ENCODE measurements at places on chromosomes 4 and X. TPM values are rescaled to one million over a fixed set of nuclear protein-coding genes. Genes with fewer than 3 reads are reported as not detected.

GRCh38 chrX:135944486-135944885 lies 29.3 kb downstream of the MMGT1 start:
- no peak for DNase-seq

- no peak for DNase-seq
Observed at GRCh38 chr4:2858451-2859217, 15.0 kb downstream of the ADD1 start.

DNA sequence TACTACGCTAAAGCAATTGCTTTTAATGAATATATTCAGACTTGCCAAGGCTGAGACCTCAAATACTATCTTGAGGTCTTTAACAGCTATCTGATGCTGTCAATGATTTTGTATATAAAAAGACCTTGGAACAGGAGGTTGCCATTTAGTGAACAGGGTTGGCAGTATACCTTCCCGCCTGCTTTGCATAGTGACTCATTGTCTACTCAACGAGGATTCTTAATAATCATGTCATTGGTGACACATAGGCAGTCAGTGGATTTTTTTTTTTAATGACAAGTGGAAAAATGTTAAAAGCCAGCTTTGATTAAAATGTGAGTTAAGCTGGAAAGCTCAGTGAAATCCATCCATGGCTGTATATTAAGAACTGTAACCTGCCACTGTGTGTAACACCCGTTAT lies 164.0 kb downstream of the ASMT start:
- no peak for DNase-seq

DNA sequence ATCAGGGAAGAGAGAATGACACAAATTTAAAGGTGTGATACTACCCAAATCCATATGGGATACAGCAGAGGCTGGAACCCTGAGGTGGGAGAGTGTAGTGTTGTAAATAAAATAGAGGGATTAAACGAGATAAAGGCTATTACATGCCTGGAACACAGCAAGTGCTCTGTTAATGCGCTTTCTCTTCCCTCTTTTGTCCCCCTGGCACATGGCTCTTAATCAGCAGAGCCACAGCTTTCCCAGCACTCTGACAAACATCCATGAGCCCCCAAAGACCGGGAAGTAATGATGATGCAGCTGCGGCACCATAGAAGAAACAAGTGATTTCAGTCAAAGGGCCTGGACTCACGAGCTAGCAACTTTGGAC lies 85.9 kb downstream of the RASL11B start:
- no peak for DNase-seq

DNA sequence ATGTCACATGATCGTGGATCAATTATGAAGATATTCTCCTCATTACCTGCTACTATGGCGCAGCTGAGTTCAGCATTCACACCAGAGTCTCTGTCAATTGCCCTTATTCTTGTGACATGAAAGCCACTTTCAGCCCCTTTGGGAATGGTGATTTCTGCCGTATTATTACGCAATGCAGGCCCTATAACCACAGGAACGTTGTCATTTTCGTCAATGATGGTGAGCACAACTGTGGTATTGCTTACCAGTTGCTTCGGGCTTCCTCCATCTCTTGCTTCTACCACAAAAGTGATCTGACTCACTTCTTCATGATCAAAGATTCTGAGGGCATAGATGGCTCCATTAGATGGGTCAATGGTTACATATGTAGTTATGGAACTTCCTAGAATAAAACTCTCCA lies 2.1 kb downstream of the PCDH18 start:
- DNase-seq = no peak

- DNase-seq = no peak
Observed at GRCh38 chr4:138205531-138206233, 36.5 kb downstream of the SLC7A11 start.

DNA sequence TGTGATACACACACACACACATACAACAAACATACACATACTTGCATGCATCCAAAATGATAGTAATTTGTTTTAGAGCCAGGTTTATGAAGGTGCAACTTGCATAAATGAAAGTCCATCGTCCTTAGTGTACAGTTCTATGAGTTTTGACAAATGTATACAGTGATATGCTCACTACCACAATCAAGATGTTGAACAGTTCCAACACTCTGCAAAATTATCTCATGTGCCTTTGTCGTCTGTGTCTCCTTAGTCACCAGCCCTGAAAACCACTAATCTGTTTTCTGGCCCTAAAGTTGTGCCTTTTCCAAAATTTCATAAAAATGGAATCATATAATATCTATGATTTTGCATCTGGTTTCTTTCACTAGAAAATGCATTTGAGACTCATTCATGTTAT lies 67.8 kb upstream of the ANXA3 start:
- no peak for DNase-seq

- no peak for DNase-seq
Observed at GRCh38 chr4:19324184-19324583, 927.5 kb upstream of the SLIT2 start.

- no peak for DNase-seq
Observed at GRCh38 chrX:44247468-44247867, 96.0 kb downstream of the EFHC2 start.

- no peak for DNase-seq
Observed at GRCh38 chr4:38177641-38178391, 217.6 kb downstream of the PTTG2 start.

GRCh38 chr4:138789796-138790195 lies 225.8 kb upstream of the NOCT start:
- no peak for DNase-seq

GRCh38 chr4:150206265-150206664 lies 128.0 kb downstream of the DCLK2 start:
- DNase-seq = no peak

- DNase-seq = no peak
Observed at GRCh38 chr4:67320645-67321044, 224.7 kb downstream of the CENPC start.

- no peak for DNase-seq
Observed at GRCh38 chr4:39759569-39759968, 61.6 kb downstream of the UBE2K start.

DNA sequence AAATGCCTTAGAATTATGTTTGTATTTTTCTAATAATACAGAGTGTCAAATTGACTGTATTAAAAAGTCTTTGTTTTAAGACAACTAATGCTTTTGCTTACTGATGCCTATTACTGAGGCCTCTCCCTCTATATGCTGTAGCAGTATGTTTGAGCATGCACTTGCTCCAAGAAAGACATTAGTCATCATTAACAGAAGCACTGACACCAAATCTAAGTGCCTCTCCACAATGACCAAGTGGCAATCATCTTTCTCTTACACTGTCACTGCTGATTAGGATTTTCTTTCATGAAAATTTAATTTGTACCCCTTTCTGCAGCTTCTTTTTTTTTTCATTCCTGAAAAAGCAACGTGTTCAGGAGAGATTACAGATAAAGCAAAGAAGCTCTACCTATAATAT lies 11.1 kb upstream of the MAB21L2 start:
- no peak for DNase-seq

- no peak for DNase-seq
Observed at GRCh38 chr4:109703664-109704361, 568 bp upstream of the CASP6 start.

DNA sequence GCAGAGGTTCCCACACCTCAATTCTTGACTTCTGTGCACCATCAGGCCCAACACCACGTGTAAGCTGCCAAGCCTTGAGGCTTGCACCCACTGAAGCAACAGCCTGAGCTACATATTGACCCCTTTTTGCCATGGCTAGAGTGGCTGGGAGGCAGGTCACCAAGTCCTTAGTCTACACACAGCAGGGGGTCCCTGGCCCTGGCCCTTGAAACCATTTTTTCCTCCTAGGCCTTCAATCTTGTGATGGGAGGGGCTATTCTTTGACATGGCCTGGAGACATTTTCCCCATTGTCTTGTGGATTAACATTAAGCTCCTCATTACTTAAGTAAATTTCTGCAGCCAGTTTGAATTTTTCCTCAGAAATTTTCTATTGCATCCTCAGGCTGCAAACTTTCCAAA lies 336.6 kb downstream of the IL15 start:
- no peak for DNase-seq

GRCh38 chrX:105221374-105221773 lies 880 bp upstream of the TEX13A start:
- DNase-seq = no peak

The MAGEA9B gene
- not detected for total RNA-seq

The TEX13A gene
- total RNA-seq = not detected

The PUDP gene
- total RNA-seq = 29.4 TPM

The NXF2 gene
- not detected for total RNA-seq

The CFAP97 gene
- 40.4 TPM for total RNA-seq

The REPS2 gene
- total RNA-seq = 4.3 TPM

The WNK3 gene
- total RNA-seq = 37.1 TPM
